ENCODE measurements at places on chromosomes 3 and 15. TPM values are rescaled to one million over a fixed set of nuclear protein-coding genes. Genes with fewer than 3 reads are reported as not detected.

GRCh38 chr15:86425746-86426145 lies 346.1 kb downstream of the AGBL1 start:
- no peaks in the 10 kb centered on the region for H3K4me1 ChIP-seq
- DNase-seq = no peak
- H3K4me3 ChIP-seq = no peak overlapping the region
- no peak overlapping the region for H3K27ac ChIP-seq

DNA sequence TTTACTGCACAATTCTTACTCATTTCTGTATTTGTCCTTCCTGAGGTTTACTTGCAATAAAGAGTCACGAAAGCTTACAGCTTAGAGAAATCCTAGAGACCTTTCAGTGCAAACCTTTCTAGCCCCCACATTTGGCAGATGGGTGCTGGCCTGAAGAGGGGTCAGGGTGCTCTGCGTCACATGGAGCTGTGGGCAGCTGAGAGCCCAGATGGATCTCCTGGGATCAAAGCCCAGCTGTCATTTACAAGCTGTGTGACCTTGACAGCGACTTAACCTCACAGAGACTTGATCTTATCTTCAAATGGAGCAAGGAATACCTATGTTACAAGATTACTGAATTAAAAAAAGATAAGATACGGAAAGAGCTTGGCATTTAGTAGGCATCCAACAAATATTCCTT lies 24.0 kb upstream of the RAF1 start:
- H3K36me3 ChIP-seq = no peaks in the 10 kb centered on the region
- no peak for DNase-seq
- H3K4me1 ChIP-seq = no peaks in the 10 kb centered on the region
- no peaks in the 10 kb centered on the region for H3K27me3 ChIP-seq
- H3K4me3 ChIP-seq = no peak overlapping the region

DNA sequence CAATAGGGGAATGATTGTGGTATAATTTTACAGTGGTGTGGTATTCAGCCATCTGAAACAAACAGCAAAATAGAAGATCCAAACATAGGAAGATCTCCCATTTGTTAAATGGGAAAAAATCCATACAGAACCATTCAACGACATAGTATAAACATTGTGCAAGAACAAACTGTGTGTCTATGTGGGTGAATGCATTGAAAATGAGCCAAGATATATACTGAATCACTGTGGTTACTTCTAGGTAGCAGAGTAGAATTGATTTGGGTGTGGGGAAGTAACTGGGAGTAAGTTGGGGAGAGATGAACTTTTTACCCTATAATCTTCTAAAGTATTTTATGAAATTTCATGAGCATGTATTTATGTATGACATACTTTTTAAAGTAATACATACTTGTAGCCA lies 123.1 kb upstream of the UMPS start:
- H3K27me3 ChIP-seq = peaks cover 26% of the 10 kb centered on the region
- H3K4me1 ChIP-seq = peaks cover 2% of the 10 kb centered on the region
- no peak overlapping the region for H3K4me3 ChIP-seq
- H3K36me3 ChIP-seq = no peaks in the 10 kb centered on the region
- DNase-seq = peak; percentile 83

- no peak overlapping the region for H3K27ac ChIP-seq
- no peak overlapping the region for H3K4me3 ChIP-seq
- peaks cover 10% of the 10 kb centered on the region for H3K4me1 ChIP-seq
- H3K27me3 ChIP-seq = peaks cover 4% of the 10 kb centered on the region
- DNase-seq = peak; percentile 41
Measured at GRCh38 chr3:186286114-186286513, 75.9 kb downstream of the DGKG start.

DNA sequence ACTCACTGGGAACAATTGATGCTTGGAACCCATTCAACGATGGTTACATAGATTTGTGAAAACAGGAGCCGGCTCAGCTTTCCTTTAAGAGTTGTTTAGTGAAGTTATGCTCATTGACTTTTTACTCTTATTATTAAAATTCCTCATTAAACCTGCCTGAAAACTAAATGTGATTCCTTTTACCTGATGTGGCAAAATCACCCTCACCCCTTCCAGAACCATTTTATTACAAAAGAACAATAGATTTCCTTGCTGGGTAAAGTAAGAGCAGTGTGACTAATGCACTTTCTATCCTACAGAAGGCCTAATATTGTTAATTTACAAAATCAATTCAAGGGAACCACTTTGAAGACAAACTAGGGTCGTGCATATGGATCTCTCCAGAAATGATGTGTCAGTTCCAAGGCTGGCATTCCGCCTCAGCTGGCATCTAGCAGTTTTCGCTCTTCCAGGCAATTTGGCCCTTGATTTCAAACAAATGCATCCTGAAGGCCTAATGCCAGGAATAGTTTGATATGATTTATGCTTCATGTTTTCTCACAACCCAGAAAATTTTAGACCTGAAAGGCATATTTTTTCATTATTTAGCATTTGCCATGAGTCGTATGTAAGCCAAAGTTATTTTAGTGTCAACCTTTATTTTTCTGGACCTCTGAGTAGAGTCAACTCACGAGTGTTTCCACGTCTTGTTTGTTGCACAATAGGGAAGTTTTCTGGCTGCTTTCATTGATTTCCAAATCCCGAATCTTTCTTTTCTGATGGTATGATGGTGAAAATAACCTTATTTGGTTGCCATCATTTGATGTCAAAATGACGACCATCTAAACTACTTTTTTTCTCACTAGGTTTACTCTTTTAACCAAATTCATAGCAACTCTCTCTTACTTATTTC lies 447.8 kb downstream of the MECOM start:
- no peak overlapping the region for H3K27ac ChIP-seq
- H3K36me3 ChIP-seq = no peaks in the 10 kb centered on the region
- H3K27me3 ChIP-seq = no peaks in the 10 kb centered on the region
- DNase-seq = no peak

SOX14 gene
- not detected for total RNA-seq

IL17RE gene
- total RNA-seq = 1.1 TPM

SHF gene
- 1.8 TPM for total RNA-seq

Measured in IMR-90 (cell line).